Inflammatory macrophage treated with lipopolysaccharide for 1 hour (primary cell): ENCODE measurements at places on chromosomes 12 and 14.

DNA sequence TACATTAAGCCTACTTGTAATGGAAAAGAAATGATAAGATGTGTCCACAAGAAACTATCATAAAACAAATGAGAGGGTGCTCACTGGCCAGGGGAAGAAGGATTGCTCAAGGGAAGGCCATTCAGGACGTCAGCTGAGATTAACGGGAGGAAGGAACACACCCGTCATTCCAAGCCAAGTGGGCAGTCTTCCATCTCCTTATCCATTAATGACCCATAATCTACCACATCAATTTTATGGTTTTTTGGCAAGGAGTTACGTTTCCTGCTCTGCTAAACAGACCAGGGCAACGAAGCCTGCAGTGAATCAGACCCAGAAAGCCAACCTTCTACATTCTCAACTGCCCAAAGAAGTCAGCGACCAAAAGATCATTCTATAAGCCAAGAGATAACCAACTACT, 25.1 kb downstream of the PRKAB1 start:
- no peak for DNase-seq

DNA sequence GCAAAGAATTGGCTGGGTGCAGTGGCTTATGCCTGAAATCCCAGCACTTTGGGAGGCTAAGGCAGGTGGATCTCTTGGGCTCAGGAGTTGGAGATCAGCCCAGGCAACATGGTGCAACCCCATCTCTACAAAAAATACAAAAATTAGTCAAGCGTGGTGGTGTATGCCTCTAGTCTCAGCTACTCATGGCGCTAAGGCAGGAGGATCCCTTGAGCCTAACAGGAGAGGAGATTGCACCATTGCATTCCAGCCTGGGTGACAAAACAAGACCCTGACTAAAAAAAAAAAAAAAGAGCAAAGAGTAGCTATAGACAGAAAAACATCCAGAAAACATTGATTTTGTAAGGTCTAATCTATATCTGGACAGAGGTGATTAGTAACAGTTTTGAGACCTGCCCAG, 25.0 kb downstream of the KIF21A start:
- no peak for DNase-seq

- no peak for DNase-seq
These were observed 26.2 kb downstream of the KITLG start for GRCh38 chr12:88553941-88554658.

DNA sequence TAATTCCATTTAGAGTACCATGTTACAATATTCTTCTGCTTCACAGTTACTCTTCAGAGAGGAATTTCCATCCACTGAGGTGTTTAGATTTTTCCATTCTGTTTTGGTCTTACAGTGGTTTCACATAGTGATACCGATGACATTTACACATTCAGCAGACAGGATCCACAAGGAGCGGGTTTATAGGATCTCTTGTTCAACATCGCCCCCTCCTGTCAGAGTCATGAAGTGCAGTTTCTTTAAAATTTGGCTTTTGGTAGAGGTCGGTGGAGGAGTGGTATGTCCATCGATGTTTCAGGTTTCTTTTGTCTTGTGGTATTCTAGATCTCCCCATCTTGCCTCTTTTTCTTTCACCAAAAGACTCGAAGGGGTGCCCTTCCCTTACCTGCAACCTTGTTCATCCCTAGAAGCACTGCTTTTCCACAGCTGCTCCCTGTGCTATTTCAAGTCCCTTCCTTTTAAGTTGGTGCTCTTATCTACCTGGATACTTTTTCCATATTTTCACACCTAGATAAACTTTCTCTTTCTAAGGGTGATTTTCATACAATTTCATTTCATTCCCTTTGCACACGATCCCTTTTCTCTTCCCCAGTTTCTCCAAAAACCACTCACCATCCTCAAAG, 181.3 kb downstream of the ITPR2 start:
- DNase-seq: peak; percentile 90

- DNase-seq: no peak
These were observed 109.3 kb upstream of the MYF6 start for GRCh38 chr12:80598004-80598606.

GRCh38 chr14:70036665-70037064, 152.1 kb downstream of the SLC8A3 start:
- no peak for DNase-seq

GRCh38 chr12:65764325-65764724, 60.0 kb upstream of the HMGA2 start:
- DNase-seq: no peak

DNA sequence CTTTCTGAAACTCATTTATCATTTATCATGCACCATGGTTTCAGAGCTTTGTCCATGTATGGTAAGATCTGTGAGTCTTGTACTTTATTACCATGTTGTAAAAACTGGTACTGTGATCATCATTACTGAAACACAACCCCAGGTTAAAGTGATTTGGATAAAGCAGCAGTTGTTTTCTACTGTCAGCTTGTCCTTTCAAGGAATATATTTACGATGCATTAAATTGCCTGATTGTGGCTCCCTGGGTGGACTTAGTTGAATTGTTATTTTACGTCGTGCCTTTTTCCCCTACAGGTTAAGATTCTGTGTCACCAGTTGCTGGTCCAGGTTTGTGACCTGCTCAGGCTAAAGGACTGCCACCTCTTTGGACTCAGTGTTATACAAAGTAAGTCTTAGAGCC, 46.1 kb downstream of the FRMD6 start:
- DNase-seq: no peak

GRCh38 chr14:36510078-36510799, 9.8 kb downstream of the NKX2-1 start:
- no peak for DNase-seq

- peak; percentile 68 for DNase-seq
These were observed 1.9 kb downstream of the BCL7A start for GRCh38 chr12:122023339-122024131.

GRCh38 chr14:85576848-85577542, 47.1 kb downstream of the FLRT2 start:
- peak; percentile 59 for DNase-seq

GRCh38 chr14:101226603-101227425, 323.3 kb upstream of the RTL1 start:
- DNase-seq: no peak

- no peak for DNase-seq
These were observed 7.1 kb upstream of the SNRPF start for GRCh38 chr12:95851606-95852005.

GRCh38 chr12:45907955-45908354, 82.4 kb downstream of the SCAF11 start:
- DNase-seq: no peak

- DNase-seq: no peak
These were observed 88.0 kb upstream of the VASH1 start for GRCh38 chr14:76673261-76673660.

- no peak for DNase-seq
These were observed 268.0 kb upstream of the TMEM132C start for GRCh38 chr12:127998988-127999387.

DNA sequence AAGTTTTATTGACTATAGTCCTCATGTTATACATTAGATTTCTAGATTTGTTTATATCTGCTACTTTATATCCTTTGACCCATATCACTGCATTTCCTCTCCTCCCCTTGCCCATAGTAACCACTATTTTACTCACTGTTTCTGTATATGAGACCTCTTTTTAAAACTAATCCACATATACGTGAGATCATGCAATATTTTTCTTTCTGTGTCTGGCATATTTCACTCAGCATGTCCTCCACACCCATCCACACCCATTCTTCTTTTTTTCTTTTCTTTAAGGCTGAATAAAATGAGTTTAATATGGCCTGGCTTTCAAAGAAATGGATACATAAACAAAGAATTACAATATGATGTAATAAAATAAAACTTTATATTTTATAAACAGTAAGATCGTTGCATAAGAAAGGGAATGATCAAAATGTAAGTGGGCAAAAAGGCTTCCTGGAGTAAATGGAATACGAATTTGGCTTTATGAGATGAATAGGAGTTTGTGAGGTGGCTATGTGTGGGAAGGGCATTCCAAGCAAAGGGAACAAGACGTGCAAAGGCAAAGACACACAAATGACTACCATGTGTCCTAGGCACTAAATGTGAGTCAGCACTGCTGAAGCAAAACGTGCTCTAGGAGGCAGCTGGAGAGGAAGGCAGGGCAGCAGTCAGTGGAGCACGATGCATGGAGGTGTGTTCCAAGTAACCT, 53.2 kb upstream of the HIF1A start:
- no peak for DNase-seq

GRCh38 chr14:66650491-66650911, 142.6 kb downstream of the GPHN start:
- DNase-seq: no peak

- no peak for DNase-seq
These were observed 16.9 kb downstream of the FZD10 start for GRCh38 chr12:130179191-130179590.

GRCh38 chr14:87994974-87995373, 2.0 kb upstream of the GALC start:
- DNase-seq: peak; percentile 89

DNA sequence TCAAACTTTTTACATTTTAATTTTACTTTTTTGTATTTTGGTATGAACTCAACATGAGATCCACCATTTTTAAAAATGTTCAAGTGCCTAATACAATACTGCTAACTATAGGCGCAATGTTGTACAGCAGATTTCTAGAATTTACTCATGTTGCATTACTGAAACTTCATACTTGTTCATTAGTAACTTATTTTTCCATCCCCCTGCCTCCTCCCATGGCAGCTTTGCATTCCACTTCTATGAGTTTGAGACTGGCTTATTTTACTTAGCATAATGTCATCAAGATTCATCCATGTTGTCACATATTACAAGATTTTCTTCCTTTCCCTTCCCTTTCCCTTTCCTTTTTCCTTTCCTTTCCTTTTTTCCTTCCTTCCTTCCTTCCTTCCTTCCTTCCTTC, 825.9 kb downstream of the SLC16A7 start:
- DNase-seq: no peak

- DNase-seq: no peak
These were observed 250.5 kb downstream of the MED13L start for GRCh38 chr12:116026768-116027550.

GRCh38 chr12:46521145-46521544, 148.6 kb upstream of the SLC38A2 start:
- DNase-seq: no peak

- DNase-seq: no peak
These were observed 81.3 kb downstream of the MED13L start for GRCh38 chr12:116196226-116196625.

- no peak for DNase-seq
These were observed 137.7 kb upstream of the SYT1 start for GRCh38 chr12:78726854-78727253.

DNA sequence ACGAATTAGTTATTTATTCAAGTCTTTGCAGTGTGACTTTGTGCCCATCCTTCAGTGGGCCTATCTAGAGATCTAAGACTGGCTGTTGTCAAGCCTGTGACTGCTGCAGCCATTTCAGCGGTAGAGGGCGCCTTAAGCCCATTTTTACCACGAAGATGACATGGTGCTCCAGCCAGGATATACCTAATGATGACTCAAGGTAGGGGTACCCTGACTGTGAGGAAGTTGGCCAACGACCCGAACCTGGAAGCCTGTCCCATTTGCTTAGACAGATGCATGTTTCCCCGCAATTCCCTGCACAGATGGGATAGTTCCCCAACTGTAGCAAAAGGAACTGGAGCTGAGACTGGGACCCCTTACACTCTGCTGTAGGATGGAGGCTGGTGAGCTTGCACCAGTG, 41.3 kb downstream of the RAB3IP start:
- DNase-seq: no peak

- no peak for DNase-seq
These were observed 6.8 kb upstream of the SLC4A8 start for GRCh38 chr12:51417826-51418225.

GRCh38 chr12:66916189-66916588, 237.3 kb upstream of the GRIP1 start:
- no peak for DNase-seq

- DNase-seq: no peak
These were observed 138.3 kb downstream of the TMEM121 start for GRCh38 chr14:105664691-105665090.
